A549 treated with CORT108297 at 1 μM for 4 hours (cell line): ENCODE measurements at places on chromosomes 16 and 17. TPM values are rescaled to one million over a fixed set of nuclear protein-coding genes. Genes with fewer than 3 reads are reported as not detected.

The SARM1 gene
- total RNA-seq, result 4.4 to 7.4 TPM (median 6.2 TPM) in 5 replicates

The SLFN12 gene
- 0.06 to 0.18 TPM (median 0.09 TPM) in 3 of 5 replicates, not detected in the others for total RNA-seq

The SMARCD2 gene
- 54.2 to 65.6 TPM (median 59.7 TPM) in 5 replicates for total RNA-seq

The NQO1 gene
- total RNA-seq, result 2,487 to 2,718 TPM (median 2,575 TPM) in 5 replicates

The NPIPB12 gene
- total RNA-seq, result 27.9 to 39.6 TPM (median 33.3 TPM) in 5 replicates

The HLF gene
- total RNA-seq, result 0.08 to 0.23 TPM (median 0.16 TPM) in 5 replicates

The CD300E gene
- 0.02 TPM in 1 of 5 replicates, not detected in the others for total RNA-seq

The ACSM2A gene
- total RNA-seq, result not detected in 5 replicates

The TRIM25 gene
- total RNA-seq, result 63.1 to 69.0 TPM (median 66.2 TPM) in 5 replicates

The ADGRG1 gene
- 157 to 234 TPM (median 197 TPM) in 5 replicates for total RNA-seq

The GDPD3 gene
- 1.2 to 3.0 TPM (median 1.8 TPM) in 5 replicates for total RNA-seq
